Memory B cell (primary cell): ENCODE measurements at places on chromosomes 1 and 21.

GRCh38 chr1:200887772-200888348, 6.8 kb upstream of the INAVA start:
- DNase-seq: no peak

DNA sequence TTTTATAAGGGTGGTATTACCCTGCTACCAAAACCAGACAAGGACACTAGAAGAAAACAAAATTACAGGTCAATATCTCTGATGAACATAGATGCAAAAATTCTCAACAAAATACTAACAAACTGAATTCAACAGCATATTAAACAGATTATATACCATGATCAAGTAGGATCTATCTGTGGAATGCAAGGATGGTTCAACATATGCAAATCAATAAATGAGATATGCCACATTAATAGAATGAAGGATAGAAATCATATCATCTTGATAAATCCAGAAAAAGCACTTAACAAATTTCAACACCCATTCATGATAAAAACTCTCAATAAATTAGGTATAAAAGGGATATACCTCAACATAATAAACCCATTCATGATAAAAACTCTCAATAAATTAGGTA, 24.3 kb upstream of the MYBPHL start:
- DNase-seq: no peak

DNA sequence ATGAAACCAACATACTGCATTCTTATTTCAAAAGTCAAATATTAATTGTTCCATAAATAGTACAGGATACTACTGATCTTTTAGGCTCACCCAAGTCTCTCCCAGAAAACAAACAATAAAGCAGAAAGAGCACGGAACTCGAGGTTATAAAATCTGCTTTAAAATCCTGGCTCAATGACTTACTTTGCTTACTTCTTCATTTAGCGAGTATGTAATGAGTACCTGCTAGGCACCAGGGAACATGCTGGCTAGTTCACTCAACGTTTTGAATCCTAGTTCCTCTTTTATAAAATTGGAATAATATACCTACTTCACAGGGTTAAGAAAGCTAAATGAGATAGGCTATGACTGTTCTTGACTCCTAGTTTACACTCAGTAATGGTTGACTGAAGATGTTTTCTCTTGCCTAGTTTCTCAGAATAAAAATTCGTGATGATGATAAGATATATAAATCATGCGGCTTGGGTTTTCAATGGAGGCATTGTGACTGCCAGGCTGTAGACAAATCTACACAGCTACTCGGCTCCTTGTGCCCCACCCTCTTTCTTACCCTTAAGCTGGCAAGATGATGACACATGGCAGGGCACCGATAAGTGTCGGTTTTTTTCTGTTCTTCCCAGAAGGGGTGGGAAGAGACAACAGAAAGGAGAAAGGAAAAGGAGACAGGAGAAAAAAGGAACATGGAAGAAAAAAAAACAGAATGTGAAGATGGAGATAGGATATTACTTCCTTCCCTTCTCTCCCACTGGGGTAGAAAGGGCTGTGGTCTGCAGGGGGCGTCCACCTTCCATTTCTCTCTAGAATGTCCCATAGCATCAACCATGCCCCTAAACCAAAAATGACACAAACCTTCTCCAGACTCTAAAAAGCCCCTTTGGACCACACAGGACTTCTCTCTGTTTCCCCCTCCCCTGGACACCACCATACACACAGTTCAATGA, 507.1 kb downstream of the SMYD3 start:
- DNase-seq: no peak

GRCh38 chr1:199452627-199453026, 574.9 kb upstream of the NR5A2 start:
- no peak for DNase-seq

DNA sequence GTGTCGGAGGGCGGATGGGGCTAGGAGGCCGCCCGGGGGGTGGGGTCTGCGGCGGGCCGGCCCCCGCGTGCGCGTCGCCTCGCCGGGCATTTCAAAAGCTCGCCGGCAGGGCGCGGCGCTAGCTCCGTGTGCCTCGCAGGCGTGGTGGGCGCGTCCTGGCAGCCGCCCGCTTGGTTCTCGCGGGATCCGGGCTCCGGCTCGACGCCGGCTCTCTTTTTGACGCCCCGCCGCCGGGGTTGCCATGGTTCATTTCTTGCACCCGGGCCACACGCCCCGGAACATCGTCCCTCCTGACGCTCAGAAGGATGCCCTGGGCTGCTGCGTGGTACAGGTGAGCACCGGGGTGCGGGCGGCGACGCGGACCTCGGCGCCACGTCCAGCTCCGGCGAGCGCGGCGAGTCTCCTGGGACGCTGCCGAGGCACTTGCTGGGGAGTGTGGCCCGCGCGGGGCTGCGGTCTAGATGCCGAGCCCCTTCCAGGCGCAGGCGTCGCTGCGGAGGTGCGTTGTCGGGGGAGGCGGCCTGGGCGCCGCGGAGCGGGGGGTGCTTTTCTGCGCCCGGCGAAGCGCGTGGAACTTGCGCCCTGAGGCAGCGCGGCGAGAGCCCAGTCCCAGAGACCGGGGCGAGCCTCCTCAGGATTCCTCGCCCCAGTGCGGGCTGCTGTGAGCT, at the start of gene ZYG11A:
TSS of gene ZYG11A (plus strand) at position 118 of the 668 bp plus-strand sequence. CDS start at position 242, 124 bp downstream.
- peak; percentile 71 for DNase-seq

DNA sequence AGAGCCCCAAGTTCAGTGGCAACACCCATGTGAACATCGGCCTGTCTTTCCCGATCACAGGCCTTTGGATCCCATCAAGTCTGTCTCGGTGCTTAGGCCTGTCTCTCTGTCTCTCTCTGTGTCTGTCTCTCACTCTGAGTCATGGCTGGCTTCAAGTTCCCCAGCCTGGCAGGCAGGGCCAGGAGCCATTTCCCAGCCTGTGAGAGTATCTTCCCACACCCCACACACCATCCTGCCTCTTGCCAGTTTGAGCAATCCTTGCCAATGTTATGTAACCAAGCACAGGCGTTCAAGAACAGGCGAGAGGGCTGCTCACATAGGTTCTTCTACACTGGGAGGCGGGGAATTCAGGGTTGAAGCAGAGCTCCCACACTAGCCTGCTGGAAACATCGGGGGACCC, 70.0 kb upstream of the TMEM51 start:
- DNase-seq: no peak

DNA sequence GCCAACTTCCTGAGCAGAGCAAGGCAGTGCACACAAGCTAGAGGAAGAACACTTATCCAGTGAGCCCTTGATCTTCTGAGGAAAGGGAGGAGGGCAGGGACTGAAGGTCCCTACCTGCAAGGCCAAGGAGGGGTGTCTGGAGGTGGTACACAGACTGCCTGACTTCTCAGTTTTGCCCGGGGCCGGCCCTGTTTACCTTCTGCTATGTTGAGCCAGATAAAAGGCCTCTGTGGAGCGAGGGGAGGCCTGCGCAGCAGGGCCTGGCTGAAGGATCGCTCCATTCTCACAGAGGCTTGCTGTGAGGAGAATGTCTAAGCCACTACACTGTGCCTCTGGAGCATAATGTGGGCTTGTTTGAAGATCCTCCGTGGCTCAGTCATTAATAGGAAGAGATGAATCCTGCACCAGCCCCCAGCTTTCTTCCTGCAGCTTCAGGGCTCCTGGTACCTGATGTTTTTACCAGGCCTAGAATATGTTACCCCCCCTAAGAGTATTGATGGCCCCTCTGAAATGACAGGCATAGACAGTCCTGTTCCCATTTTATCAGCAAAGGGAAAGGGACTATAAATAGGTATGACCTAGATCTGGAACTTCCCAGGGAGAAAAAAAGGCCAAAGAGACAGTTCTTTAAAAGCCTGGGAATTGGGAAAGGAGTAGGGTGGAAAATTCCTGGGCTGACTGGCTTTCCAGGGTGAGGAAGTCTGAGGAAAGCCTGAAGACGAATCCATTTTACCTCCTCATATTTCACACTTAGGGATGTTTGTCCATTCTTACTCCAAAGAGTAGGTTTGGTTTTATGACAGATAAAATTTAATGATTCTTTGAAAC, 4.7 kb downstream of the POGK start:
- DNase-seq: no peak

DNA sequence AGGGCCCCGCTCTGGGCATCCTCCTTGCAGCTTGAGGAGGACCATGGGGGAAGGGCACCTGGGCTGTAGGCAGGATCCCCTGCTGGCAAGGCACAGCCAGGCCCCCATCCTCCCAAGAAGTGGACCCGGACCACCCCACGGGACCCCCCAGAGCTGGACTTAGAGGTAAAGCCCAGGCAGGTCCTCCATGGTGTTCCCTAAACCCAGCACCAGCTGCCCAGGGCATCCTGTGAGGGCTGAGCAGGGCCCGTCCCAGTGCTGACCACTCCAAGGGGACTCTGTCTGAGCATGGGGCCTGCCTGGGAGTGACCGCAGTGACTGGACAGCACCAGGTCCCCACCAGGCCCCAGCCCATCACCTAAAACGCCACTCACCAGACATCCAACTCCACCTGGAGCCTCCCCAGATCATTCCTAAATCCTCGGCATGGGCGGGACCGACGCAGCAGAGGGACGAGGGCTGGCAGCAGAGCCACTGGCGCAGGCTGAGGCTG, 21.3 kb downstream of the COL6A2 start:
- no peak for DNase-seq
